ENCODE measurements at places on chromosomes 6 and 20. TPM values are rescaled to one million over a fixed set of nuclear protein-coding genes. Genes with fewer than 3 reads are reported as not detected.

DNA sequence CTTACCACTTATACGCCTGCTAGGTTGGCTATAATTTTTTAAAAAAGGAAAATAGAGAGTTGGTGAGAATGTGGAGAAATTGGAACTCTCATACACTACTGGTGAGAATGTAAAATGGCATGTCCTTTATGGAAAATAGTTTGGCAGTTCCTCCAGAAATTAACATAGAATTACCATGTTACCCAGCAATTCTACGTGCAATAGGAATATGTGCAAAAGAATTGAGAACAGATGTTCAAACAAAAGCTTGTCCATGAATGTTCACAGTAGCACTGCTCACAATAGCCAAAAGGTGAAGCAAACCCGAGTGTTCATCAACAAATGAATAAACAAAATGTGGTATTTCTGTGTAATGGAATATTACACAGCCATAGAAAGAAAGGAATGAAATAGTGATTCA, 592.2 kb downstream of the DHX35 start:
- no peak for DNase-seq

- peak; percentile 38 for DNase-seq
Measured at GRCh38 chr20:44733341-44734069, 12.2 kb upstream of the KCNK15 start.

CASS4 gene
- 1.1 TPM for total RNA-seq

DNA sequence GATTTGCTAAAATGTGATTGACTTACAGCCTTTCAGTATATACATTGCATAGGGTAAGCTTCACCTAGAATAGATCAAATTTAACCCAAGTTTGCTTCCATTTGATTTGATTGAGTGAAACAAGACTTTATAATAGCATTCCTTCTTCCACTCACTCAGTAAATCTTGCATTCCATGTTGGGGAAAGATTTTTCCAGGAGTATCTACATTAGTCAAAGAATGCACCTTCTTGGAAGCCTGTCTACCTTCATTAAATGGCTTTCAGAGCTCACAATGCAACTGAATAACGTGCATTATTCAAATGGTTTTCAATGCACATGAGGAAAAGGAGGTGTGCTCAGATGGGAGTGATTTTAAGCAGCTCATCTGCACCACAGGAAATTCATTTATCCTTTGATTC, 38.3 kb upstream of the TSHZ2 start:
- no peak for DNase-seq

CARMIL1 gene
- 36.8 TPM for total RNA-seq

- no peak for DNase-seq
Measured at GRCh38 chr6:122495612-122496011, 24.0 kb upstream of the SERINC1 start.

DNA sequence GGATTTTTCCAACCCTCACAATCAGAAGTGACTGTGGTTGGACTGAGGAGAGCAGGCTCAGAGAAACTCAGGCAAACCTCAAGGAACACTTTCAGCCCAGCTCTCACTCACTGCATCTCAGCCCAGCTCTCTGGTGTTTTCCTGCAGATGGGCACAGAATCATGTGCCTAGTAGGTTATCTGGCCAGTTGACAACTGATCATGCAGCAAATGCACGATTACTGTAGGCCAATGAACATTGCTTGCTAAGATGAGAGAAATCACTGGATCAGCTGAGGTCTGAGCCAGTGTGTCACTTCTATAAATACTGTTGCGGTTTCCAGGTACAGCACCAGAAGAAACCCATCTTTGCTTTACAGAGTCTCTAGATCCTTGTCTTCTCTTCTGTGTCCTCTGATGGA, 540.5 kb downstream of the CD83 start:
- peak; percentile 17 for DNase-seq

DNA sequence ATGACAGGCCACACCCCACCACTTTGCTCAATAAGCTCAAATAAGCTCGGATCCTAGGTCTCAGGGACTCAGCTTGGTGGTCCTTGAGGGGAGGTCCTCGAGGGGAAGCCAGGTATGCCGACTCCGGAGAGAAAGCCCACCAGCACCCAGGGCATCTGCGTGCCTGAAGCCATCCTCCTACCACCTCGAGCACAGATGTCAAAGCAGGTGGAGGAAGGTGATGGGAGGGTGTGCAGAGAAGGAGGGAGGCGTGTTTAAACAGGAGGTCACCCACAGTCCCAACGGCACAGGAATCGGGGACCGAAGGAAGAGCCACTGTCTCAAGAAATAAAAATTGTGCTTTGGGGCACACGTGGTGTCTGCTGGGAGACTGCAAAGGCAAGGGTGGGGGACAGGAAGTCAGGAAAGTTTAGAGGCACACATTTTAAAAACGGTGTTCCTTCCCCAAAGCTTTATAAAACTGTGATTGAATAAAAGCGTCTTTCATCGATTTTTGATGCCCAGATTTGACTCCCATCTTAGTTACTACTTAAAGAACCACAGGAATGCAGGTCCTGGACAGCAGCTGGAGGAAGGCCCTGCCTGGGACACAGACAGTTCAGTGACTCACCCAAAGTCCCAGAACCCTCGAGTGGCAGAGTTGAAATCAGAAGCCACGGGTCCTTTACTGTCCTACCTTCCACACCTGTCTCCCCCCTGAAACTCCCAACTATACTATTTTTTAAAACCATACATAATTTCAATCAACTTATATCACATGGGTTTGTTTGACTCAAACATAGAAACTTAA, 221.0 kb upstream of the PDE10A start:
- no peak for DNase-seq

DNA sequence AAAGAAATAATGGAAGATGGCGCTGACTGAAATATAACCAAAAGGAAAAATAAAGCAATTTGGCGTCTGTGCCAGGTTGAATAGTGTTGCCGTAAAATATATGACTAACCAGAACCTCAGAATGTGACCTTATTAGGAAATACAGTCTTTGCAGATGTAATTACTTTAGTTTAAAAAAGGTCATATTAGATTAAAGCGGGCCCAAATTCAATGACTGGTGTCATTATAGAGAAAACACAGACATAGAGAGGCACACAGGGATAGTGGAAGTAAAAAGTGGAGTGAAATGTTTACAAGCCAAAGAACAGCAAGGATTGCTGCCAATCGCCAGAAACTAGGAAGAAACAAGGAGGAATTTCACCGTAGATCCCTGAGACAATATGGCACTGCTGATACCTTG, 521.2 kb downstream of the FRK start:
- DNase-seq = no peak

DNA sequence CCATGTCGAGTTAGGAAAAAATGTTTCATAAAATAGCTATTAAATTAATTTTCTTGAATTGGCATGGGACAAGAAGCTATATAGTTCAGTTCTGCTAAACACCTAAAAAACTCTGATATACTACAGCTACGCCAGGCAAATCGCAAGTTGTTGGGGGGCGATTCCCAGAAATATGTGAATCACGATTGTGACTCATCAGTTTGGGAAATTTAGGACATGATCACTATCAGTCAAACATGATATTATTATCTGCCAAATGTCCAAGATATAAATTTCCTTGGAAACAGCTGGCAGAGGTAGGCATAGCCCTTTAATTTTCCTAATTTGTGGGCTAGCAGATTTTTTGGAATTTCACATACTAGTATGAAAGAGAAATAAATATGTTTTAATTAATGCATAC, 123.6 kb downstream of the ATXN1 start:
- no peak for DNase-seq

DNA sequence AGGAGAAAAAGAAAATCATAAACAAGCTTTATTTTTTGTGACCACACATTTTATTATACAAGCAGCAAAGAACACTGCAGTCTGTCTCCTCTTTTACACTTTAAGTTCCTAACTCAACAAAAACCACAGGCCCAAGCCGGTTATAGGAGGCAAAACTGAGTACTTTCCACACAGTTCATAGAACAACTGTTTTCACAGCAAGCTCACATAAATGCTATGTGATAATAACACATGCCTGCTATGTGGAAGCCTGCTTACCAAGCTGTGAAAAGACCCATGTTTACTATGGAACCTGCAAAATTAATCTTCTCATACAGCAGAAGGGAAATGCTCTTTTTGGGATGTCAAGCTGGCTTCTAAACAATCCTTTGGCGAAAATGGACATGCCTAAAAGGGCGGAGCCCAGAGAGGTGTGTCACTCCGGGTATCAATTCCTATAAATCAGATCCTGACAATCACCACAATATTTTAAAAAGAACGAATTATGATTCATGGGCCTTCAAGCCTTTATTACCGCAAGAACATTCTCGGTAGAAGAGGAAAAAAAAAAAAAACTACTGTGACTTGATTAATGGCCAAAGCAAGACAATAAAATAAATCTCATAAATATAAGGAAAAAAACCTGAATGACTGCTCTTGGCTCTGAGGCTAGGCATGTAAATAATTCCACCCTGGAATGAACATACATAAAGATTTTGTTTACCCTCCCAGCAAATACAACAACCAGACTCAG, 2.6 kb downstream of the TRERF1 start:
- DNase-seq = no peak

- no peak for DNase-seq
Measured at GRCh38 chr20:8002056-8002455, 17.5 kb downstream of the TMX4 start.

GRIK2 gene
- total RNA-seq = 321 TPM

DNA sequence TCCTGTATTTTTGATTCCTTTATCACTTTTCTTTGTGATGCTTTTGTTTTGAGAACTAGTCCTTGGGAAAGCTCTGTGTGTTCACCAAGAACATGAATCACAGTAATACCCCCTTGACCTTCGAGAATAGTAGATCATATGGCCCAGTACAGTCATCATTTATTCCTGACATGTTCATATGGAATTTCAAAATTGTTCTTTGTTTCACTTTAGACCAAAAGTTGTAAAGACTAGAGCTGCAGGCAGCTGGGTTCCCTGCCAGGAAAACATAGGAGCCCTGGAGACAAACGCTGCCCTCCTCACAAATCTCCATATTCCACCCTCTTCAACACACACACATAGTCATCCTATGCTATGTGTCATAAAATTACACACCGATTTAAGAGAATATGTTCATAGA, 621.2 kb upstream of the EYS start:
- DNase-seq = no peak

GRCh38 chr20:30484009-30484748, 773.3 kb upstream of the DEFB115 start:
- DNase-seq = no peak

GNAS-AS1 gene
- total RNA-seq = 2.0 TPM

IL20RA gene
- 0.36 TPM for total RNA-seq

DDO gene
- total RNA-seq = 0.45 TPM

DNA sequence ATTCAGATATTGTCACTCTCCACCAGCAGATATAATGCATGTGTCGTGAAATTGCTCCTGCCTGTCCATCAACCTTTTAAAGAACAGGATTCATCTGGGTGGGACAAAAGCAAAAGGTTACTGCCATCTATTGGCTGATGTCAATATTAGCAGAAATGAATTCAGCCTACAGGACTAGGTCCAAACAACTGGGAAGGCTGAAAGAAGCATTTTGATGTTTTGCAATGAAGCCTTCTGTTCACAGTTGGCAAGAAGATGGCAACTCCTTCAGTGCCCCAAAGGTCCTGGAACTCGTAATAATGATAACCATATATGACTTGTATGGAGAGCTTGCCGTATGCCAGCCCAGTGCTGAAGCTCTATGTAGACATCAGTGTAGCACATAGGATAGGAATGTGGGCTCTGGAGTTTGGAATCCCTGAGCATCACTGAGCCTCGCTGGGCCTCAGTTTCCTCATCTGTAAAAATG, 7.5 kb downstream of the BCAS1 start:
- DNase-seq = peak; percentile 54

TAGAP gene
- 2.4 TPM for total RNA-seq

DNA sequence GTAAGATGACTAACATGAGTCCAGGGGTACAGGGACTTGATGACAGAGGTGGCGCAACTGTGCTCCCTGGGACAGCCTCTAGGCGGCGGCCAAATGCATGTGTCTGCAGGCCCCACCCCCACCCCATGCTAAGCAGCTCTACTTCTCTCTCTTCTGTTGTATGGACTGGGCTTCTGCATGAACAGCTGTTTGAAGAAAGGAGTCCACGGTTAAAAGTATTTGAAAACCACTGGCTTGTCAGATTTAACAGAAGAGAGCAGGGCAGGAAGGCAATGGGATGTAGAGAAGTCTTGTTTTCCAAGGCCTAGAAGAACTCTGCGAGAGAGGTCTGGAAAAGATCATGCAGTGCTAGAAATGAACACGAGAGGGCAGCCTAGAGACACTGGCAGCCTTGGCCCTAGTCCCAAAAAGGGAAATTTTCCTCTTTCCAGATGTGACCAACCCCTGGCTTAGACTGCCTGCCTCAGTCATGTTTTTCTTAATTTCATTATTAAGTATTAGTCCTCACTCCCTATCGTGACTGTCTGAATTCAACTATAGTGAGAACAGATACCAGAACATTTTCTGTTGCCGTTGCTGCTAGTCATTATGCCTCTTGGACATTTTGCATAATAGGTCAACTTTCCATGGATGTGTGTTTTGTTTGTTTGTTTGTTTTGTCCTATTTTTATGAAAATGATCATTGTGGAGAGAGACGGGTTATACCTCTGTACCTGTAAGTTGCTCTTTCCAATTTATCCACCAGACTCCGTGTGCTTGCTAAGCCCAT, 265.0 kb downstream of the ADGRG6 start:
- DNase-seq = no peak

- no peak for DNase-seq
Measured at GRCh38 chr6:112214739-112215269, 39.6 kb downstream of the LAMA4 start.

GRCh38 chr6:80690551-80691131, 584.2 kb downstream of the BCKDHB start:
- peak; percentile 28 for DNase-seq

KCNQ5 gene
- total RNA-seq = 4.1 TPM

DNA sequence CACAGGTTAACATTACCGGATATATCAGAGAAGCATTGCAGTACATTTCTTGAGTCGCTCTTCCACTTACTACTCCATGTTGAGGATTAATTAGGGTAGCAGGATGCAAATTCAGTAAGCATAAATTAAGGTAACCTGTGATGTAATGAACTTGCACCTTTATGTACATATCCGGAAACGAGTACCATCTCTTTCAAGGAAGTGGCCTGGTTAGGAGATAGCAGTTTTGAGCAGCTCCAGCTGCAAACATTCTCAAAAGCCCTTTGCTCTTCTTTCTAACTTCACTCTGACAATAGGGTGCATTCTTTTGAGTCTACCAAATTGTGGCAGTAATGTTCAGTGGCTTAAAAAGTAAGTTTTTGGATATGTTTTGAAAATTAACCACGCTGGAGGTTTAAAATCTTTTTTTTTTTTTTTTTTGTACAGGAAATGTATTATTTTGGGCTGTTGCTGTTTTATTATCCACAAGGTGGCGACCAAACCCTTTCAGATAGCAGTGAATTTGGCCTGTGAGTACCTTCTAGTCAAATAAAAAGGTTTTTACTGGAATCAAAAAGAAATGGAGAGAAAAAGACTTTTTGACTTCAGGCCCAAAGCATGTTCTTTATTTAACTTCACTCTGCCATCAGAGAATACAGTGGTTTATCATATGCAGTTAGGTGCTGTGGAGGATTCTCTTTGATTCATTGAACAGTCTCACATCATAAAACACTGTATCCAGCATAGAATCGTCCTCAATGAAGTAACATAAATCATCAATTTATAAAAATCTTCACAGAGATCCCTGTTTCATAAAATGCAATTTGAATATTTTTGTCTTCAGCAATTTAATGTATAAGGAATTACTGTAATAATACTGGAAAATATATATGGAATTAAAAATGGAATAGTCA, 8.9 kb downstream of the FAM217B start:
- DNase-seq = no peak

SCUBE3 gene
- total RNA-seq = 2.5 TPM

LST1 gene
- 0.73 TPM for total RNA-seq
